ENCODE measurements at places on chromosomes 2 and 18.

GRCh38 chr2:32271063-32271462, 6.4 kb upstream of the NLRC4 start:
- no peak for DNase-seq

DNA sequence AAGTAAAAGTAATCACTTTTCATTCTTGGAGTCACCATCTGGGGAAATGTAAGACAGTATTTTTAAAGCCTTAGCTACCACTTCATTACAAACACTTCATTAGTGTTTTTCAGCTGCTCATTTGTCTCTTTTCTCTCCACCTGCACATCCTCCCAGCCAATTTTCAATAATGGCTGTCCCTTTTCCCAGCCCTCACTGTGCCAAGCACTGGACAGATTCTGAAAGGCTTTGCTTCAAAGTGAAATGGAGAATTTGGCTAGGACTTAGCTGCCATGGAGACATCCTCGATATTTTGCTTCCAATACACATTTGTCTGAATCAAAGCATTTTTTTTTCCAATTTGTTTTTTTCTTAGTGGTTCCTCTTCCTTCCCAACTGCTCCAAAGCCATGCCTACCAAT, 272.4 kb upstream of the NRXN1 start:
- DNase-seq = no peak

DNA sequence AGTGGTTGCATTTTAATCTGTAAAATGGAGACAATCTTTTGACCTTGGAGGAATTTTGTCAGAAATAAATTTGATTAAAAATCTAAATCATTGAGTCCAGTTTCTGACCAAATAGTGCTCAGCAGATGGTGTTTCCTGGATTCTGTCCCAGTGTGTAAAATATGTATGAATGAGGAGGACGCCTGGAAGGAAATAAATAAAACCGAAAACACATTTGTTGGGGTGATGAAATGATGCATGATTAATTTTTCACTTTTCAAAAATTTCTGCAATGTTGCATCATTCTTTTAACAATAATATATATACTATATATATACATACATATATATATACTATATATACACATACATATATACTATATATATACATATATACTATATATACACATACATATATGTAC, 261.1 kb upstream of the TRIB2 start:
- no peak for DNase-seq

DNA sequence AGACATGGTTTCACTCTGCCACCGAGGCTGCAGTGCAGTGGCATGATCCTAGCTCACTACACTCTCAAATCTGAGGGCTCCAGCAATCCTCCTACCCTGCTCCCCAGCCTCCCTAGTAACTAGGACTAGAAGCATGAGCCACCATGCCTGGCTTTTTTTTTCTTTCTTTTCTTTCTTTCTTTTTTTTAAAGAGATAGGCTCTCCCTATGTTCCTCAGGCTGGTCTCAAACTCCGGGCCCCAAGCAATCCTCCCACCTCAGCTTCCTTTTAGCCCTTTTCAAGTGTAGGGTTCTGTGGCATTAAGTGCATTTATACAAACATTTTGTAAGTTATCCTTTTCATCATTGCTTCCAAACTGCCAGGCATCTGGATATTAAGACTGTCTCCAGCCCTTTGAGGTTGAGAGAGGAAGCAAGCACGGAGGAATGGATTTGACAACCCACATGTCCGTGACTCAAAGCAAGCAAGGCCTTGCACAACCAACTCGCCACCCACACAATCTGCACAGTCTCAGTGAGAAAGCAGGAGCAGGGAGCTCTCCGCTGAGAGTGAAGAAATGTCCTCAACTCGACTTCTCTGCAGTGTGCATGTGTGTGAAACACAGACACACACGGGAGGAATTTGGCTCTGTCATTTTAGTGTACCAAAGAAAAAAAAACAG, 65.6 kb downstream of the ATP8B1 start:
- no peak for DNase-seq

DNA sequence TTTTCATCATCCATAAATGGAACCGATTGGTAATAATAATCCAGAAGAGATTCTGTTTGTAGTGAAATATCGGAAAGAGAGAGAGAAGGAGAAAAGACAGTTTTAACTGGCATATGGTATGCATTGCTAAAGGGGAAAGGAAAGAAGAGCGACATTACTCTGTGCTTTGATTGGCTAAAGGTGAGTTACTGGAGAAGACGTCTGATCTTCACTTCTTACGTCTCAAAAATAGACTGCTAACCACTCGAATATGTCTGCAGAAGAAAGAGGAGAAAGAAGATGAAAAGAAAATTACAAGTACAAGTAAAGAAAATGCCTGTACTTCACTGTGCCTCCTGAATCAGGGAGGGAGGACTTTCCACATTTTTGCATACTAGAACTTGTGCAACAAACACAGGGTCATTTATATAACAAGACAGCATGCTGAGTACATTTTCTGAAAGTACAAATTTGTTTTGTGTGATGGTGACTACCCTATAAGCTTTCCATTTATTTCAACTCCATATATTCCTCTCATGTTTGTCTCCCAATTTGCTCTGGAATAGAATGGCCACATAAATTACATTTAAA, 787.2 kb downstream of the RNF144A start:
- no peak for DNase-seq

GRCh38 chr2:170252414-170252813, 74.5 kb downstream of the MYO3B start:
- no peak for DNase-seq

GRCh38 chr2:172281648-172282570, 145.5 kb upstream of the ITGA6 start:
- DNase-seq = no peak

DNA sequence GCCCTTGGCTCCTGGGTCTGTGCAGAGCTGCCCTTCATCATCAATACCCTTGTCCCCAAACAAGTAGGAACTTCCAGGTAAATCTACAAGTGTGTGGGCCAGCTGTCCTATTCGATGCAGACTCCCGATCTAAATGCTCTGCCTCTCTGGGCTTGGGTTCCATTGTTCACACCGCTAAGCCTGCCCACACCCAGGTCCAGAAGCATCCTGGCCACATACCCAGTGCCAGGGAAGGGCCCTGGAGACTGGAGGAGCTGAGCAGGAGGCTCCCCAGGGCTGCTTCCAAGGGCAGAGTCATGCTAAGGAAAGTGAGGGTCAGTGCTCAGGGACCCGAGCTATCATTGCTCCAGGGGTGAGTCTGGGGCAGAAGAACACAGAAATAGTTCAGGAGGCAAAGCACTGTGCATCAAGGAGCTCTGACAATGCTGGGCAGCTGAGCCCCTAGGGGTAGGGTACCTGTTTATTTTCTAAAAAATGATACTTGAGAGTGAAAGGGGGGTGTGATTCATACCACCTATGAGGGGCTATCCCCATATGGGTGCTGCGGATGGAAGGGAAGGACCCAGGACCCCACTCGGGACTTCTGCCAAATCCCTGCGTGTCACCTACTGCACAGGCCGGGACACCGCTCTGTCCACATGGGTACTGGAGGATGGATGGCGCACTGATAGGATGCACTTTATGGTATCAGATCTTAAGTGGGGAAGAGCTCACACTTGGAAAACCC, 25.8 kb upstream of the TWIST2 start:
- DNase-seq = no peak

- DNase-seq = no peak
Observed at GRCh38 chr18:24987303-24988252, 364.4 kb downstream of the ZNF521 start.

Measured in NCI-H187 treated with DMSO at 0.1 percent for 48 hours (cell line).